ENCODE measurements at places on chromosomes 4 and X.

DNA sequence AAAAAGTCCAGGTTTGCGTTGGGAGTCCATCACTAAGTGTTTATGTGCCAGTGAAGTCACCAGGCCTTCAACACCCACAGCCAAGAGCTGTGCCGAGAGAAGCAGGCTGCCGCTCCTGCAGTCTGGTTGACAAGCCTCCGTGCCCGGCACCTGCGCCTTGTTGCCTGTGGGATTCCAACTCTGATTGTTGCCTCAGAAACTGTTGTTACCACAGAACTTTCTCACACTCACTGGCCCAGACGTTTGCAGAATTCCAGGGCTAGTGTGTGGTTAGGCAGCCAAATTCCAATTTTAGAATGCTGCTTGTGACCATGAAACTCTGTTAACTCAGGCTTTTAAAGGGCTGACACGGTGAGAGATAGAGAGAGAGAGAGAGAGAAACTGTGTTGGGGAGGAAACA, 119.5 kb upstream of the LIMCH1 start:
- DNase-seq = no peak

- DNase-seq = no peak
These were observed 275.2 kb downstream of the TENM3 start for GRCh38 chr4:182518421-182518820.

GRCh38 chrX:96432647-96433046, 252.0 kb upstream of the DIAPH2 start:
- DNase-seq = no peak

DNA sequence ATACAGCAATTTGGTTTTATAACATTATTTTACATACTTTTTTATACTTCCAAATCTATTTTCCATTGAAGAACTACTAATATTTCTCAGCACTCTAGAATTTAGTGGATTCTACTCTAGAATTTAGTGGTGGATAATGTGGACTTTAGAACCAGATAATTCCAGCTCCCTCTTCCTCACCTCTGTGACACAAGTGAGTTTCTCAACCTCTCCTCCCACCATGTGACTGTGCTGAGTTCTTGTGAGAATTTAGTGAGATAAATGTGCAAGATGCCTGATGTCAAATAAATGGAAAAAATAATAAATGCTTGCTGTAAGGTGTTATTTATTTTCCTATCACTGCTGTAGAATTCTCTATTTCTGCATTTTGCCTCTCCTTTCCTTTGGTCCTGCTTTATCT, 107.3 kb downstream of the CPEB2 start:
- DNase-seq = no peak

DNA sequence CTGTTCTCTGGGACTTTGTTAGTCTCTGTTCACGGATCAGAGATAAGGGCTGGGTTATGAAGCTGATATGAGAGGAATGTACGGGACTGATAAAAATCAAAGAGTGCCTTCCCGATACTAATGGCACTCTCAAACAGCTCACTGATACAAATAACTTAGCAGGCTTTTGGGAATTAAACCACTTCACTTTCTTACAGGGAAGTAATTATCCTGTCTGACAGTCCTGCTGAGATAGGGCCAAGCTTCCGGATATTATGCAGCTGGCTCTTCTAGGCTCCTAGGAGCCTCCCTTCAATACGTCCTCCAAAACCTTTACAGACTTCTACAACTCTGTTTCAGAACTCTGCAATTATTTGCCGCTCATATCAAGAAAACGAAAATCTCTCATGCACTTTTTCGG, 418.0 kb downstream of the NLGN4X start:
- DNase-seq = no peak

GRCh38 chrX:24231131-24231540, 81.6 kb downstream of the ZFX start:
- no peak for DNase-seq

GRCh38 chrX:2521092-2521926, 20.5 kb upstream of the DHRSX start:
- no peak for DNase-seq

GRCh38 chr4:88811904-88812303, 114.3 kb upstream of the NAP1L5 start:
- DNase-seq = no peak

DNA sequence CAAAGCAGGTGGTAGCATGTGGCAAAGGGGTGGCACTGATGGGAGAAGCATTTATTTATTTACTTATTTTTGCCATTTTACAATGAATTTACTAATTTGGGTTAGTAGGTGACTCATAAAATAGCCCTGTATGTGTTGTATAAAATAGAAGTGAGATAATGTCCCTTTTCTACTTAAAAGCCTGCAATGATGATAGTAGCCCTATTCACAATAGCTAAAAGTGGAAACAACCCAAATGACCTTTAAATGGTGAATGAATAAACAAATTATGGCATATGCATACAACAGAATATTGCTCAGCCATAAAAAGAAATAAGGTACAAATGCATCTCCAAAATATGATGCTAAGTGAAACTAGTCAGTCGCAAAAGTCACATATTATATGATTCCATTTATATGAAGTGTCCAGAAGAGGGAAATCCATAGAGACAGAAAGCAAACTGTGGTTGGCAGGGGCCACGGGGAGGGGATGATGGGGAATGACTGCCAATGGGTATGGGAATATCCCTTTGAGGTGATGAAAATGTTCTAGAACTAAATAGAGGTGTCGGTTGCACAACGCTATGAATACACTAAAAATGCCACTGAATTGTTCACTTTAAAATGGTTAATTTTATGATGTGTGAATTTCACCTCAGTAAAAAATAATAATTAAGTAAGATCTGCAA, 35.8 kb upstream of the FAM9C start:
- DNase-seq = no peak

- no peak for DNase-seq
These were observed 377.8 kb upstream of the PRKX start for GRCh38 chrX:4091046-4091760.

GRCh38 chrX:11445540-11445939, 152.3 kb downstream of the AMELX start:
- DNase-seq = no peak

DNA sequence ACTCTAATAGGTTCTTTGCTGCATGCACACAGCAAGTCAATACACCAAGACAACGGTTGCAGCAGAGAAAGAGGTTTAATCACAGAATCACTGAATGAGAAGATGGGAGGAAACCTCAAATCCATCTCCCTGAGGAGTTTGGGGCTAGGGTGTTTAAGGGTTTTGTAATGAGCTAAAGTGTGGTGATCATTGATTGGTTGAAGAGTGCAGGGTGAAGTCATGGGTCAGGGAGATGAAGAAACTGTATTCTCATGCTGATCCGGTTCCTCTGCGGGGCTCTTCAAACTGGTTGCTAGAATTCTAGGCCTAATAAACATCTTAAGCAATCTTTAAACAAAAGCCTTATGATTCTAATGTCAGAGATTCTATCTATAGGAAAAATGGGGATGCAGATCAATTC, 432.5 kb upstream of the FAM47C start:
- no peak for DNase-seq

DNA sequence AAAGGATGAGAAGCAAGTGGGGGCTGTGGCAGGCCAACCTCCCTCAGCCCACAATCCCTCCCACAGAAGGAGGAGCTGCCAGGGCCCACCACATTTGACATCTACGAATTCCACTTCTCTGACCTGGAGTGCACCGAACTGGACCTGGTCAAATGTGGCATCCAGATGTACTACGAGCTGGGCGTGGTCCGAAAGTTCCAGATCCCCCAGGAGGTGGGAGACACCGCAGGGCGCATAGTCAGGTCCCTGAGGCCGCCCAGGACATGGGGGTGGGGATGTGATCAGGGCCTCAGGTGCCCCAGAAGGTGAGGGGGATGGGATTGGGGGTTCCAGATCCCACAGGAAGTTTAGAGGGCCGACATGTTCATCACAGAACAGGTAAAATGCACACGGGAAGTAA, 13.7 kb downstream of the ATP5ME start:
- DNase-seq = no peak

- DNase-seq = peak; percentile 46
These were observed 626 bp upstream of the FRAS1 start for GRCh38 chr4:78056265-78057129.

GRCh38 chrX:66633541-66633940, 5.3 kb downstream of the EDA2R start:
- no peak for DNase-seq

DNA sequence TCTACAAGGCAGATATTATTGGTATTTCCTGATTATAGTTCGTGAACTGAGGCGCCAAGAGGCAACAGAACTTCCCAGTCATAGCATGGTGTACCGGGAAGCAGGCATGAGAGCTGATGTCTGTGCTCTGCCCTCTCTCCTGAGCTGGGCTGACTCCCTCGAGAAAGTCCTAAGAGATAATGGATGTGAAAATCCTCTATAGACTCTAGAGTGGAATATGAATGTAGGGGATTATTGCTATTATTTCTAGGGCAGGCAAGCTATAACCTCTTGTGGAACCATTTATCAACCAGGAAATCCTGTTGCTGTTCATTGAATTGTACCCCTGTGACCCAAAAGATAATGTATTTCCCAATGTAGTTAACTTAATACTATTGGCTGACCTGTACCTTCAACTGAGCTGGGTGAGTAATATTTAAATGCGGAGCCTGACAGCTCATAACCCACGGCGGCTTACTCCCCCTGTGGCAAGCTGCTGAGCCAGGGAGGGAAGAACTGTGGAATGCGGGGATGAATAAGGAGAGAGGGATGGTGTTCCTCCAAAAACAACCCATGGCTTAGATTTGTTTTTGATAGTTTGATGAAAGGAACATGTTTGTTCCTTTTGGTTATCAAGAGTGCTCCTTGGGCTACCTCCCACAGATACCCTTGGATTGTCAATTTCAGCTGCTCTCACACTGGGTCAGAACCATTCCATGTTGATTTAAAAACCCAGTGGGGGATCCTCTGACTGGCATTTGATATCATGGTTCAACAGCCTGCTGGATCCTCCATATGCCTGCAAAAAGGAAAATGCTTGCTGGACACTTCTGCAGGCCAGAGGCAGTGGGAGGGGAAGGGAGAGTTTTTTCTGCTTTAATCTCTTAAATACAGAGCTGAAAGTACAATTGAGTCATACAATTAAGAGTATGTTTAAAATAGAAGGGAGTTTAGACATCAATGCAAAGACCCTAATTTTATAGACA, 339.0 kb upstream of the BOD1L1 start:
- no peak for DNase-seq

DNA sequence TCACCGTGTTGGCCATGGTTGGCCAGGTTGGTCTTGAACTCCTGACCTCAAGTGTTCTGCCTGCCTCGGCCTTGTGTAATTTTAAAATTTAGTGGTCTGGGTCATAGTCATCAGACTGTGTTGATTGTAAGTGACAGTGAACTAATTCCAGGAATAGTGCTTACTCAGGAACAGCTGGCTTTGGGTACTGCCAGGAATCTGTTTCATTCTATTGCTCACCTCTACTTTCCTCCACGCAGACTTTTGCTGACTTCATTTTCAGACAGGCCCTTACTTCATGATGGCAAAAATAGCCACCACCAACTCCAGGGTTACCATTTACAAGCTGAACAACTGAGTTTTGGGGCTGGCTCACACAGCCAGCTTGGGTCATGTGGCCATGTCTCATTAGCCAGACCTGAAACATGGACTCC, 54.6 kb downstream of the FNIP2 start:
- DNase-seq = no peak

- DNase-seq = no peak
These were observed 202.8 kb downstream of the SHROOM3 start for GRCh38 chr4:76637712-76638361.

GRCh38 chrX:4380710-4381109, 667.3 kb upstream of the PRKX start:
- DNase-seq = no peak

DNA sequence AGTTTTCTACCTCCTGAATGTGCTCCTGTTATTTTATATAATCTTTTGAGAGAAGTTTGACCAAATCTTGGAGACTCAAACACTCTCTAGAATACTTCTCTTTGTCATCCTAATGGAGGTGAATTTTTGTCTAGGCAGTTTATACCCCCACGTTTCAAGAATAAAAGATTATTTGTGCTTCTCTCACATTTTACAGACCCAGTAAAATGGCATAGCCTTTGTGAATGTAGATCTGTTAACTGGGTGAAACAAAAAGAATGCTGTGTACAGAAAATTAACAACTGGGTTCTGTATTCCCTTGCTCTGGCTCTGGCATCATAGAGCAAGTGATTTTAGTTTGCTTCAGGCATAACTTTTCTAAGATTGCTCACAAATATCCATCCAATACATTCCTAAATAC, 26.1 kb downstream of the GASK1B start:
- no peak for DNase-seq

GRCh38 chr4:187849556-187850225, 145.9 kb upstream of the ZFP42 start:
- no peak for DNase-seq

DNA sequence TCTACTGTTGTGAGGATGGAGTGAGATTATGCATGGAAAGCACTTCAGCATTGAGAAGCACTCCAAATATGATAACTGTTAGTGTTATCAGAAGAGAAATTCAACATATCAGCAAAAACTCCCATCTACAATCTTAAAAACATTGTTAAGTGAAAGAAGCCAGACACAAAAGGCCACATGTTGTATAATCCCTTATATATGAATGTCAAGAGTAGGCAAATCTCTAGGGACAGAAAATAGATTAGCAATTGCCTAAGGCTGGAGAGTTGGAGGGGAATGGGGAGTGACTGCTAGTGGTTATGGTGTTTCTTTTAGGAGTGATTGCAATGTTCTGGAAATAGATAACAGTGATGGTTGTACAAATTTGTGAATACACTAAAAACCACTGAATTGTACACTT, 122.5 kb upstream of the LNX1 start:
- no peak for DNase-seq

GRCh38 chrX:11609109-11609508, 56.6 kb downstream of the ARHGAP6 start:
- no peak for DNase-seq

- no peak for DNase-seq
These were observed 378.3 kb downstream of the GBA3 start for GRCh38 chr4:23070848-23071570.

DNA sequence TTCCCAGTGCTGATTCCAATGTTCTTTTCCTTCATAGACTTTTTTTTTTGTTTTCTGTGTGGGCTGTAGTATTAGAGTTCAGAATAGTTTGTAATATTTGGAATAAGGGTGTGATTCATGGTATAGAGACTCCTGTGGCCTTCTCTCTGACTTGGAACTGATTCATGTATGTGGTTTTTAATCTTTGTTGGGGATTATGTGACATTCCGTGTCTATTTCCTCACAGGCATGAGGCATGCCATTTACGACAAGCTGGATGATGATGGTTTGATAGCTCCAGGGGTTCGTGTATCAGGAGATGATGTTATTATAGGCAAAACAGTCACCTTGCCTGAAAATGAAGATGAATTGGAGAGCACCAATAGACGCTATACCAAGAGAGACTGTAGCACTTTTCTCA, 44.4 kb downstream of the POLR2B start:
- DNase-seq = no peak
